ENCODE measurements at places on chromosomes 2 and 18. TPM values are rescaled to one million over a fixed set of nuclear protein-coding genes. Genes with fewer than 3 reads are reported as not detected.

The SS18 gene
- 7.4 TPM for polyA plus RNA-seq

The REEP1 gene
- 206 TPM for polyA plus RNA-seq

The PIGN gene
- polyA plus RNA-seq: 15.8 TPM

The MALL gene
- polyA plus RNA-seq: not detected

Data from Purkinje cell (primary cell).